OCI-LY7 (cell line): ENCODE measurements at places on chromosomes 7 and 10. TPM values are rescaled to one million over a fixed set of nuclear protein-coding genes. Genes with fewer than 3 reads are reported as not detected.

Gene DAGLB
- 19.5 and 24.8 TPM in 2 replicates for total RNA-seq

GRCh38 chr7:111012799-111013675, 77.9 kb upstream of the LRRN3 start:
- no peak for DNase-seq

- DNase-seq = peak; percentile 85
These were observed 8.0 kb upstream of the GRK5 start for GRCh38 chr10:119199231-119199992.

GRCh38 chr7:9657257-9657656, 1223.8 kb downstream of the NXPH1 start:
- DNase-seq = no peak

Gene CNPY1
- not detected in 2 replicates for total RNA-seq

- DNase-seq = no peak
These were observed 1020.2 kb upstream of the C7orf33 start for GRCh38 chr7:147570390-147570789.

- DNase-seq = no peak
These were observed 10.7 kb downstream of the PEX1 start for GRCh38 chr7:92517631-92518030.

Gene EIF5AL1
- 1.5 and 1.8 TPM in 2 replicates for total RNA-seq

Gene OR2A1
- total RNA-seq = not detected in 2 replicates

Gene PDK4
- total RNA-seq = not detected in 2 replicates

DNA sequence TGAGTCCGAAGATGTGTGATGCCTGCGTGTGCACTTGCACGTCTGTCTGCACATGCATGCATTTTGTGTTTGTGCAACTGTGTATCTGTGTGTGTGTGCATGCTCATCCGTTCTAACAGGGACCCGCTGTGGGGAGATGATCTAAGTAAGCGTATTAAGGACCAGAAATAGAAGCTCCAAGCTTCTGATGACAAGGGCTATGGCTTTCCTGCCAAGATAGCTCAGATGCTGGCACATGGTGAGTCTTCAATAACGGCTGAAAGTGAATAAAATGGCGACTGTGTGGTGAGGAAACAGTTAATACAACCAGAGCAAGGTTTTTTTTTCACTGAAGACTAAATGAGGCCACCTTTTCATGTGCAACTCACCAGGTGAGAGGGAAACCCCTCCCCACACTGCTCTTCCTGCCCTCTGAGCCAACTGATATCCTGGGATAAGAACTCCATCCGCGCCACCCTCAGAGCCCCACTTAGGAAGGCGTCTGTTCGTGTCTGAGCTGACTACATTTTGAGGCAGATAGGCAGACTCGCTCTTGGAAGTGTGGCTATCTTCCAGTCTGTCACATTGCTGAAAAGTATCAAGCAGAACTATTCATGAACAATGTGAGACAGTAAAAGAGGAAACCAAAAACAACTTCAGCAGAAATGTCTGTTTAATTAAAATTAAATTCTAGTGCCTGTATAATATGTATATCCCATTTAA, 47.4 kb upstream of the TCERG1L start:
- no peak for DNase-seq

DNA sequence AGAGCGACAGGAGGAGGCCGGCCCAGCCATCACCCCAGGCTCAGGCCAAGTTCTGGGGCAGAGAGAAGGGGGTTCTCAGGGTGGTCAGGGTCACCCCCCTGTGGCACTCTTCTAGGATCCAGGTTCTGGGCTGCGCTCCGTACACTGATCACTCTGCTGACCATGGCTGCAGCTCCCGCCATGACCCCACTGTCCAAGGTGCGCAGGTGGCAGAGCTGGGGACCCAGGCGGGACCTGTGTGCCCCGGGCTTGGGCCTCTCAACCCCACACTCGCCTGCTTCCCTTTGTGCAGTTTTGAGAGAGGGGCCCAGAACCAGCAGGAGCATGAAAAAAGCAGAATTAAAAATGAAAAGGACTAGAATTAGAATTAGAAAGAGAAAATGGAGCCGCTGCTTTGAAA, 227.1 kb downstream of the FANK1 start:
- DNase-seq = no peak

DNA sequence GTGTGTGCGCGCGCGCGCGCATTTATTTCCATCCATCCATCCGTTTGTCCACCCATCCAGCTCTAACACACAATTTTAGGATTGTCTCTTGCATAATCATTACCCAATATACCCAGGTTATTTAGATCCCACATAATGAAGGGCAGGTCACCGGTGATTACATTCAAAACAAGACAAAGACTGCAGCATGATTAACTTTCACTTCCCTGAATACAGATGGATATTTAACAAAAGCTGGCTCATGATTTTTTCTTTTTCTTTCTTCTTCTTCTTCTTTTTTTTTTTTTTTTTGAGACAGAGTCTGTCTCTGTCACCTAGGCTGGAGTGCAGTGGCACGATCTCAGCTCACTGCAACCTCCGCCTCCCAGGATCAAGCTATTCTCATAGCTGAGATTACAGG, 86.2 kb downstream of the SH3PXD2A start:
- DNase-seq = peak; percentile 45
